ENCODE measurements at places on chromosomes 7 and 10.
A peak's percentile ranks its signal among the peaks of the same experiment; 100 is the strongest.

- no peak for DNase-seq
Measured at GRCh38 chr10:70866424-70866823, 21.9 kb downstream of the PCBD1 start.

DNA sequence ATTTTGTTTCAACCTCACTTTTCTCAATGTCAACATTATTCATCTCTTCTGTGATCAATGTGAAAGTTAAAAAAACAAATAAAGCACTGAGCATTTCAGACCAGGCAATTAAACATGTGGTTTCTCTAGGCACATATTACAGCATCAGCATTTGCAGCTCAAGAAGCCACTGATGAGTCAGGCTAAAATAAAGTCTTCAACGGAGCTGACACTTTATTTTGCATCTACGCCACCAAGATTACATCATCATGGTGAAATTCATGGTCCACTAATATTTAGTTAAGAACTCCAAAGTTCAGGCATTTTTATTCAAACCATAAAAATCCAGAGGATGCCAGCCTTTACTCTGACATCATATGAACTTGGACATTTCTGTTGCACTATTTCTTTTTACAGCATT is 33.0 kb downstream of the MAGI2 start:
- no peak for DNase-seq

DNA sequence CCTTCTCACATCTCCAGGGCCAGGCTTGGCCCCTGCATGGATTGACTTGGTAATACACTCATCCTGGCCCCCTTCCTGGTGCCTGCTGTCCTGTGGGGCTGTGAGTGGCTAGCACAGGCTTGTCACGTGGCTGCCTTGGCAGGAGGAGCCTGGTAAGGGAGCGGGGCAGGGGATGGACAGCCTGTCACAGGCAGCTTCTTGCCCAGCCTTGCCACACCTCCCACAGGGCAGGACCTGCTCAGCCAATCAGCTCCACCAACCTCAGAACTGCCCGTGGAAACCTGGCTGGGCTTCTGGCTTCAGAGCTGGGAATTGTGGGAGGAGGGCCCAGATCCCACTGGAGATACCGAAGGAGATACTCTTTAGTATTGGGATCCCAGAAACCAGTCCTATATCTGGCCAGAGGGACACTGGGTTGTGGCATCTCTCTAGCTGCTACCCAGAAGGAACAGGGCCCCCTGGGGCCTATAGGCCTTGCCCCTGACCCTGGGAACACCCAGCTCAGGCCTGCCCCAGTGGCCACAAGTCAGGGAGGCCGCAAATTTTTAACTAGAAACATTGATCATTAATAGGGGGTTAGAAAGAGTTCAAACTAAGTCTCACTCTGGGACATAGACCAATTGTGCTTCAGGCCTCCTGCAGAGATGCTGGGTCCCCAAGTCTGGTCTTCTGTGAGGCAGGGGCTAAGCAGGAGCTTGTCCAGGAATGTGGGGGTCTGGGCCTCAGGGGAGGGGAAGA is at the start of gene HOGA1:
HOGA1 (plus strand) TSS at position 330 of the 738 bp plus-strand sequence; CDS start at position 645, 315 bp downstream.
- DNase-seq = no peak

DNA sequence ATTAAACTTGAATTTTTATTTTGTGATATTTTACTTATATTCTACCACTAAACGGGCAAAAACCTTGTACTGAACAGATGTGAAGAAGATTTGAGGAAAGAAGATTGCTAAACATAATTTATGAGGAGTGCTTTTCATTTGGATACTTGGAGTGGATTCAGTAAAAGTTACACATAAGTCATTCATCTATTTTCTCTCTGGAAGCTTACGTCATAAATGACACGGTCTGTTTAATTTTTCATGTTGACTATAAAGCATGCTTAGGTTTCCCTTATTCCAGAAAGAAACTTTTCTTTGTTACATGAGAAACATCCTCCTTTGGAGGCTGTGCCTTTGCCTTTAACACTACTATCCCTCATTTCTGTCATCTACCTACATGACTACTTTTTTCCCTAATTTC is 53.9 kb downstream of the TFEC start:
- DNase-seq = no peak

DNA sequence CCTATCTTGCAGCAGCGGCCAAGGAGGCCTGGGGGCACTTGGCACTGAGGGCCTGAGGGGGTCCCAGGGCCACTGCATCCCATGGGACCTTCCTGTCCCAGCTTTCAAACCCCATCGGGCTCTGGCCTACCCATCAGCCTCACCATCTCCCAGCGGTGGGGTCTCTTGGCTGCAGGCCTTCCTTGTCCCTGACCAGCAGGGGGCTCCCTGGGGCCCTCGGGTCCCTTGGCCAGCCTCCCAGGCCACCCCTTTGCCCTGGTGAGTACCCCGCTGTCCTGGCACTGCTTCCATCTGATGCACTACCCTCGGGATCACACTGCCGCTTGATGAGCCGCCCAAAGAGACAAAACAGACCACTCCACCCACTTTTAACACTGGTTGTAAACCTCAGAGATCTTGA is 43.5 kb downstream of the YKT6 start:
- peak; percentile 15 for DNase-seq

- DNase-seq = no peak
Measured at GRCh38 chr10:10919976-10920375, 97.7 kb upstream of the CELF2 start.

GRCh38 chr10:88418871-88419270 is 164.2 kb downstream of the RNLS start:
- no peak for DNase-seq

- DNase-seq = no peak
Measured at GRCh38 chr10:86182150-86182549, 184.4 kb downstream of the GRID1 start.

GRCh38 chr10:77591238-77591880 is 46.2 kb downstream of the KCNMA1 start:
- no peak for DNase-seq

- no peak for DNase-seq
Measured at GRCh38 chr10:63696205-63696604, 175.0 kb downstream of the REEP3 start.

- no peak for DNase-seq
Measured at GRCh38 chr7:113698556-113699220, 220.1 kb downstream of the PPP1R3A start.

GRCh38 chr7:1409555-1409954 is 49.7 kb downstream of the MICALL2 start:
- DNase-seq = no peak

Measured in naive B cell (primary cell).